Activated T-helper 1 cell treated with anti-CD3 and anti-CD28 coated beads, Interleukin-12 subunit alpha, Interleukin-12 subunit beta, Interleukin-2, Interleukin-4 antibody, amounts not matched to agents 30 ng/mL and 10 ng/mL and 1 ng/mL, durations not matched to agents 14 hours and 24 hours and 36 hours (primary cell): ENCODE measurements at places on chromosomes 4 and X. TPM values are rescaled to one million over a fixed set of nuclear protein-coding genes. Genes with fewer than 3 reads are reported as not detected.

Gene ITIH6
- total RNA-seq = not detected in 2 replicates

Gene SLC6A8
- 5.9 and 6.0 TPM in 2 replicates for total RNA-seq

Gene FAM3A
- 35.9 and 40.1 TPM in 2 replicates for total RNA-seq

Gene GYPE
- total RNA-seq = 0.16 TPM in 1 of 2 replicates, not detected in the other

Gene JADE3
- 1.3 and 2.1 TPM in 2 replicates for total RNA-seq

DNA sequence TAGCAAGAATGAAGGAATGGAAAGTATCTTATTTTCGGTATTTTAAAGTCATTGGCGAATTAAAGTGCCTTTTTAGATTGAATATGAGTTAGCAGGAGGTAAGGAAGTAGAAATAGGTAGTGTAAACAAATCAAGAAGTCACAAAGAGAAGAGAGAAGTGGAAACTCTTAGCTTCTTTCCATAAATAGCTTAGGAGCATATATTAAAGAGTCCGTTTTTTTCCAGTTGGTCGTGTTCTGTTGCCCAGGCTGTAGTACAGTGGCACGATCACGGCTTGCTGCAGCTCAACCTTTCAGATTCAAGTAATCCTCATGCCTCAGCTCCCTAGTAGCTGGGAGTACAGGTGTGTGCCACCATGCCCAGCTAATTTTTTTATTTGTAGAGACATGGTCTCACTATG is 56.4 kb downstream of the UBE2K start:
- no peak for DNase-seq

DNA sequence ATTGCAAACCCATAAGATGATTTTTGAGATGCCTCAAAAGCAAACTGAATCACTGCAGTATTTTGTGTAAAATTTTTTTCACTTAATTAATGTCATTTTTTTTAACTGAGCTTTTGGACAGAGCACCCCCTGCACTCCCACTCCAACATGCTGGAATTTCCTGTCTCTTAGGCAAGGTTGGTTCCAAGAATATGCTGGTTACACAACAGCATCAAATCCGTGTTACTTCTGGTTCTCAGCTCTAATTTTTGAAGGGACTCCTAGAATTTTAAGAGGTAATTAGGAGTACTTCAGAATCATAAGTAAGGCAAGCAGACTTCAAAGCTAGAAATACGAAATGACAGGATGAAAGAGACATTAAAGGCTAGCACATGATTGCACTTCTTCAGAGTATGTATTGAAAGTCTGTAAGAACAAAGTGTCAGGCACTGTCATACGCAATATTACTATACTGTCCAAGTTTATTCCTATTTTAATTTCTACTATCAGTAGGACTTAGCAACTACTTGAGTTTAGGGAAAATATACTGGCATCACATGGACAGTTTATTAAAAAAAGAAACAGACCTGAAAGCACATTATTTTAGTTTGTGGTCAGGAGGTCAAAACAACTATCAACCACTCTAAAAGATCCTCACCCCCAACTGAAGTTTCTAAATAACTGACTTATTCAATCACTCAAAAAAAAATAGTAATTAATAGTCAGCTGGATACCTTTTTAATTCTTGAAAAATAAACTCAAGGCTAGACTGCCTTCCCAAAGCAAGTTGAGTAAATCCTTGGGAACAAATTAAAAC is 1.6 kb upstream of the JCHAIN start:
- no peak for DNase-seq

DNA sequence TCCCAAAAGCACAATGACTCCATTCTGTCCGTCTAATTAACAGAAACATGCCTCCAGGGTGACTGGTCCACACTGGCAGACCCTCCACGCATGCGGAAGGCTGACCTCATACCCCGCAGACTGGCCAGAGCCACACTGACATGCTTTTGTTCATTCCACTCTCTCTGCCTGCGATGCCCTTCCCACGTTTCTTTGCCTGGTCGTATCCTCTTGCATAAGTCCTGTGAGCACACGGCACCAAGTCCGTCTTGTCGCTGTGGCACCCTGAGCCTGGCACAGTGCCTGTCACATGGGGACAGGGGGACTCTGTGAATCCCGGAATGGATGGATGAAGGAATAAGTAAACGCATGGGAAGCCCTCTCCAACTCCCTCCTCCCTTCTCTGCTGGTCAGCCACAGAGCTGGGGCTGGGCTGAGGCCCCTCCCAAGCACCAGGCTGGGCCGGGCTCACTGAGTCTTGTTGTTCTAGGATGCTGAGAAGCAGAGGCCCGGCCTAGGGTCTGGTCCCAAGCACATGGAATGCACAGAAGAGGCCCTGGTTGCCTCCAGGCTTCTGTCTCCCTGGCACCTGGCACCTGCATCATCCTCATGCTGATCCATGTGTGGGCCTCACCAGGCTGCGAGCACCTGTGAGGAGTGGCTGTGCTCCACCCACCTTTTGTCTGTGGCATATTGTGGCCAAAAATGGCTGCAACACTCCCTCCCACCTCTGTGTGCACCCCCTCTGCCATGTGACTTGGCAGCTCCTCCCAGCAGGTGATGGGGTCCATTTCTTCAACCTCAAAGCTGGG is 38.9 kb upstream of the C4orf50 start:
- DNase-seq = no peak

- no peak for DNase-seq
Observed at GRCh38 chr4:148077581-148077980, 345.7 kb downstream of the ARHGAP10 start.

DNA sequence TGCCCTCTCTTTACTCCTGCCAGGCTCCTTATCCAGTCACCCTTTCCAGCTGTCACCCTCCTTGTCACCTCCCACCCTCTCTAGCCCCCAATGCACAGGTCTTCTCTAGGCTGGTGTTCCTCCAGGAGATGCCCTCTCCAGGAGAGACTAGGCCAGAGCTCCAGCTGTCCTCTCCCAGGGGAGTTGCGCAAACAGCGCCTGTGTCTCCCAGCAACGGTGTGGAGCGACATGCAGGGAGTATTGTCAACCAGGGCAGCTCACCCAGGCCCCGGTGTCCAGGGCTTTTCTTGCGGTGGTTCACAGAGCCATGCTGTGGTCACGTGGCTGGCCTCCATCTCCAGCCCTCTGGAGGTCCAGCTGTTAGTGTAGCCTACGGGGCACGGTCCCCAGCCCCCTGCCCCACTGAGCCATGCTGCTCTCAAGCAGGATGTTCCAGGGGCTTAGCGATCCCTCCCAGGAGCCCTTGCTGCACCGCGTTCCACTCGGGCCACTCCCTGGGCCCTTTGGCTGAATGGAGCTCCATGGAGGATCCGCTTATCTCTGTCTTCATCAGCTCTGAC is 34.8 kb downstream of the CCNQ start:
- DNase-seq = no peak

DNA sequence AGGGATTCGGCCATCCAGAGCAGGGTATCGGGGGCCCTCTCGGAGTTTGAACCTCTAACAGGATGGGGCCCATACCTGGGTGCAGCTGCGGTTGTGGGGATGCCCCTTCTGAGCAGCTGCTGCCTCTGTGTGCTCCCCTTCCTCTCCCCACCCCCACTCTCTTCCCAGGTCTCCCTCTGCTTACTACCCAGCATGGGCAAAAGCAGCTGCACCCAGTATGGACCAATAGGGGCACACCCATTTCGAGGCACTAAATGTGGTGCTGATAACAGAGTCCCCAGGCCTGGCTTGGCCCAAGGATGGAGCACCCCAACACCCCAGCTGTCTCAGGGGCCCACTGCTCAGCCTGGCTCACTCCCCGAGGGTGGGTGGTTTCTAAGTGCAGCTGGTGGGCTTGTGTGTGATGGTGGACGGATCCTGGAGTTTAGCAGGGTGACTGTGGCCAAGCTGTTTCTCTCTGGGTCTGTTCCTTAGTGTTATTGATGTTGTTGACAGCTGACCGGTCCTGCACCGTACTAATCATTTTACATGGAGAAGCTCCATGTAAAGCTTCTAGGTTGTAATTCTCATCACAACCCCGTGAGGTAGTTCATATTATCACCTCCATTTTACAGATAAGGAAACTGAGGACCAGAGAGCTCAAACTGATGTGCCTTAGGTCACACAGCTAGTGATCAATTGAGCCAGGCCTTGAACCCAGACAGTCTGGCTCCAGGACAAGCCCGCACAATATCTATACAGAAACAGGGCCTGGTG is 13.1 kb upstream of the KIAA0232 start:
- peak; percentile 9 for DNase-seq

DNA sequence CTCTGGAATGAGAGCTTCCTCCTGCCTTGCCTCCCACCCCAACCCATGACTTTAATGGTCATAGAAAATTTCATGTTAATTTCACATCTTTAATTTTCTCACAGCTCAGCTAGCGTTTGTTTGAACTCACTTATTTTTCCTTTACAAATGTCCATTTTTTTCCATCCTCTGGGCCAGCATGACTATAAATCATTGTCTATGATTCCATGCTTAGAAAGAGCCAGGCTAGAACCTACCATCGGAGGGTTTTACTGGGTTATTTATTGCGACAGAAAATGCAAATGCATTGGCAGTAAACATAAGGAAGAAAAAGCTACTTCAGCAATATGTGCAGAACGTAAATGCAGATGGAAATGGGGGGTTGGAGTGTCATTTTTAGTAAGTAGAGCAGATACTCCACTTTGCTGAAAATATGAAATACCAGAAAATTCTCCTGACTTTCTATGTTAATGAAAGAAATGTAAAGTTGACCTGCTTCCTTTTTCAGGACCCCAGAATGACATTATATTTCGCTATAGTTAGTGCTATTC is 37.1 kb downstream of the LGI2 start:
- no peak for DNase-seq

DNA sequence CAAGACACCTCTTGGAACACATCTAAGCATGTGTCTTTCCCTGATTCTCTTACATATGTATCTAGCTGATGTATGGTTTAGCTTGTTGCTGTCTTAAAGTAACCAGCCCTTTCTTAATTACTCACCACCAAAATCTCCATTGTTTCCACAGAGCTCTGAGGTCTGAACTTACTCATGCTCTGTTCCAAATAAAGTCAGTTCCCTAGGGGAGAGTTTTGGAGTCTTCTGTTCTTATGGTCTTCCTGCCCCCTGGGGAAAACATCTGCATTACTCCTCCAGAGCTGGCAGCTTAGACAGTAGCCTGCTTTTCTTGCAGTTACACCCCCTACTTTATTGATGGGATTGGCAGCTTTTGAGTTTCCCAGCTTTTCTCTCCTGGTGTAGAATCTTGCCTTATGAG is 125.8 kb downstream of the EDA start:
- no peak for DNase-seq

- DNase-seq = no peak
Observed at GRCh38 chr4:107988763-107989035, 990 bp upstream of the HADH start.

GRCh38 chr4:81492606-81493230 is 21.0 kb upstream of the RASGEF1B start:
- DNase-seq = no peak

- no peak for DNase-seq
Observed at GRCh38 chr4:181911420-181911819, 331.8 kb upstream of the TENM3 start.

GRCh38 chr4:109233570-109233969 is 68.9 kb downstream of the COL25A1 start:
- DNase-seq = no peak

GRCh38 chr4:151908734-151909497 is 148.1 kb upstream of the GATB start:
- no peak for DNase-seq
